Stimulated activated CD8-positive, alpha-beta memory T cell treated with anti-CD3 and anti-CD28 coated beads, Interleukin-12 subunit alpha, Interleukin-12 subunit beta, amount 100 ng/mL, for 4 hours (primary cell): ENCODE measurements at places on chromosomes 12 and 14.

DNA sequence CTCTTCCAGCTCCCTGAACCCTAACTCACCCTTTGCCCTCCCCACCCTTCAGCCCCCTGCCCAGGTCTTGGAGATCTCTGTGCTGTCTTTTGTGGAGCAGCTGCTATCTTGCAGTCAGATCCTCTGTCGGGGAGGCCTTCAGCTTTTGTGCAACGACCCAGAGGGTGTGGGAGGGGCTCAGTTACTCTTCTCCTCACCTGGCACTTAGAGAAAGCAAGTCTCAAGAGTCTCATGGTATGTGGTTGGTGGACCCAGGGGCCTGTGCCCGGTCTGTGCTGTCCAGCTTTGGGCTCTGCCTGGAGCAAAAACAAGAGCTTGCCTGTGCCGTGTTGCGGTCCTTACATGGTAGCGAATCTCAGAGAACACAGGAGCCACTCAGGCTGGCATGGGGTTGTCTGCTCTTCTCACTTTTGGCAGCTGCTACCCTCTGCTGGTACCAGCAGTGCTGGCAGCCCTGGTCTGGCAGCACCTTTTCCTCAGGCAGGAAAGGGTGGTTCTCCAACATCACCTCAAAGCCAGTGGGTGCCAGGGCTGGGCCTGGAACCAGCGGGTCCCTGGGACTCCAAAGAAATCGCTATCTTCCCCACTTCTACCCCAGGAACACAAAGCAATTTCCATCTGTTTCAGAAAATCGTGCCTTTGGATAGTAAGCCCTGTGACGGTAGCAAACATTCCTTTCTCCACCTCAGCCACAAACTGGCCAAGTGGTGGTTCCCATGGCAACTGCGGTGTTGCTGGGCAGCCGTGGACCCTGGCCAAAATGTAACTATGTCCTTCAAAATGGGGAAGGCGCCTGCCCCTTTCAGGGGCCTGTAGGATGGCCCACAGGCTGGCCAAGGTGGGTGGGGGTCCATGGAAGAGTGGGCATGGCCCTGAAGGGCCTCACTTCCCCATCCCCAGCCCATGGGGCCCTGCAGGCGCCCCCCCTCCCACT is 90.0 kb downstream of the RIN3 start:
- peak; percentile 22 for DNase-seq

DNA sequence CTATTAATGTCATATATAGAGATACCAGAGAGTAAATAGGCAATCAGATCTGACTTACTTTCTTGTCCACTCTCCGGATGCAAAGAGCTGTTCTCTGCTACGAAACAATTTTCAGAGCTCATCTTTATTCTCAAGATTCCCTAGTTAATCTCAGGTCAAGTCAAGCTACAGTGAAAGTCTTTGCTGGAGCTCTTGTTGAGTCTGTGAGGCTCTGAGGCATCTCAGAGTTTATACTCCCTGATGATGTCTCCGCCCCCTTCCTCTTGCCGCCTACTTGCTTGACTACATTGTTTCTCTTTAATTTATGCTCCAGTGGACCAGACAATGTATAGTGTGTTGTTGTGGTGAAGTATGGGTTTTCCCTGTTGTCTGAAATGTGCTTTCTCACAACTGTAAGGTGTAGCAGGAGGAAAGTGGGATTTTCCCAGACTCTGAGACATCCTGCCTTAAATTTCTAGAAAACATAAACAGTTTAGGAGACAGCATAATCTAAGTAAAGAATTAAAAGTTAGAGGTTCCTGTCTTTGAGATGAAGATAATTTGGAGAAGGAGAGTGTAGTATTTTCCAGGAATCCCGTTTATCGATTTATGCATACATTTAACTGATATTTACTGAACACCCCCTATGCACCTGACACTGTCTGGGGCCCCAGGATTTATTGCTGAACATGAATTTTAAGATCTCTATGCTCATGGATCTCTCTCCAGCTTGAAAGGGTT is at the start of gene CD69:
TSS of gene CD69 (minus strand) at position 203 of the 720 bp plus-strand sequence. CDS start at position 122, 81 bp downstream.
- DNase-seq, result peak; percentile 51

- DNase-seq, result no peak
Measured at GRCh38 chr14:71336489-71337192, 429.4 kb downstream of the PCNX1 start.

DNA sequence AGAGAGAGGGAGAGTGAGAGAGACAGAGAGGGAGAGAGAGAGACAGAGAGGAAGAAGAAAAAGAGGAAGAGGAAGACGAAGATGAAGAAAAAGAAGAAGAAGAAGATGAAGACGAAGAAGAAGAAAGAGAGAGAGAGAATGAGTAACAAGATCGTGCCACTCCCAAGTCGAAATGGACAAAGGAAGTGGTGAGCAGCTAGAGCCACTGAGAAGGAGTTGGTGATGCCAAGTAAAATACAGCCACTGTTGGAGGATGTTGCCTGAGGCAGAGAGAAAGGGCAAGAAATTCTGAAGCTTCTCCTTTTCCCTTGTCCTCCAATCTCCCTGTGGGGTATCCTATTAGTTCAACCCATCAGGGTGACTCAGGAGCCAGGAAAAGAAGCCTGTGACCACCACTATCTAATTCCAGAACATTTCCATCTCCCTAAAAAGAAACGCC is 12.5 kb upstream of the ANAPC5 start:
- no peak for DNase-seq

DNA sequence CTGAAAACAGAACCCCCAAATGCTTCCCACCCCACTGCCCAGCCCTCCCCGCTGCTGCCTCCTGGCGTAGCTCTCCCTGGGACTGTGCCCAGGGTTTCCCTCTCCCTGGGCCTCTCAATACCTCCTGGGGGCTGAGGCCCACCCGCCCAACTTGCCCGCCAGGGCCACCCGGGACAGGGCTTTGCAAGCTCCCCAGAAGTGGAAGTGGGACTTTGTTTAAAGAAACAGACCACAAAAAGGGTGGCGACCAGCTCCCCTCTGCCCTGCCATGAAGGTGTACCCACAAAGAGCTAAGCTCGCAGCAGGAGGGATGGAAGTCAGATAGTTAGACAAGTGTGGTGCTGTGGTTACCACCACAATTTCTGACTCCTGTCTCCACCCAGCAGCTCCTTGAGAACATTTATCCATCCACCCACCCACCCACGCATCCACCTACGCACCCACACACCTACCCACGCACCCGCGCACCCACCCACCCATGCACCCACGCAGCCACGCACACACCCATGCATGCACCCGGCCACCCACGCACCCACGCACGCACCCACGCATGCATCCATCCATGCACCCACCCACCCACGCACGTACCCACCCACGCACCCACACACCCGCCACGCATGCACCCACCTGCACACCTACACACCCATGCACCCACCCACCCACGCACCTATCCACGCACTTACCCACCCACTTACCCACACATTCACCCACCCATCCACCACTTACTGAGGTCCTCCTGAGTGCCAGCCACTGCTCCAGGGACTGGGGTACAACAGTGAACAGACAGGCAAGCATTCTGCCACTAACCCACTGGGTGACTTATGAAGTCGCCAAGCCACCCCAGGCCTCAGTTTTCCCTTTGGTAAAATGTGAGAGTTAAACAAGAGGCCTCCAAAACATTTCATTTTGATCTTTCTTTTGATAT is 127.3 kb downstream of the SCARB1 start:
- DNase-seq, result no peak

GRCh38 chr12:63319386-63319785 is 168.4 kb upstream of the AVPR1A start:
- no peak for DNase-seq

GRCh38 chr12:8014836-8015235 is 17.7 kb upstream of the FOXJ2 start:
- DNase-seq, result no peak

GRCh38 chr12:6198985-6199530 is 1.1 kb upstream of the CD9 start:
- no peak for DNase-seq

GRCh38 chr14:67392123-67392522 is 19.8 kb downstream of the PLEK2 start:
- DNase-seq, result no peak

GRCh38 chr12:12896260-12896659 is 4.9 kb downstream of the GPRC5A start:
- no peak for DNase-seq

DNA sequence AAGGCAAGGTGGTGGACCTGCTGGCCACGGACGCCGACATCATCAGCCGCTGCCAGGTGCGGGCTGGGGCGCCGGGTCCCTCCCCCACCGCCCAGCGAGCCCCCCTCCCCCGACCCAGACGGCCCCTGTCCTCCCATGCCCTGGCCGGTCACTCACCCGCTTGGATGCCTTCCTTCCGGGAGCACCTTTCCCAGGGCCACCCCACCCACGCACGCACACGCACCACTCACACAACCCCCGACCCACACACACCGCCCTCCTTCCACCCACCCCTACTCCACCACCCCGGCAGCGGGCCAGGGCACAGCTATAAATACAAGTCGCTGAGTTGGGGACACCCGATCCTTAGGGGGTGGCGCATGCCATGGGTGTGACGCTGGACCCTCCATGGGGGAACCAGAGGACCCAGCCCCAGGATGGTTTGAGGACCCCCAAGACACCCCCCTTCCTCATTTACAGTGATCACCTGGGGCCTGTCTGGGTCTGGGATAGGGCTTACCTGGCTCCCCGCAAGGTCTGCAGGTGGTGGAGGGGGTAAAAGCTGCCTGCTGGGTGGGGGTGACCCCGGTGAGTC is 465 bp downstream of the ADSS1 start:
- DNase-seq, result no peak

DNA sequence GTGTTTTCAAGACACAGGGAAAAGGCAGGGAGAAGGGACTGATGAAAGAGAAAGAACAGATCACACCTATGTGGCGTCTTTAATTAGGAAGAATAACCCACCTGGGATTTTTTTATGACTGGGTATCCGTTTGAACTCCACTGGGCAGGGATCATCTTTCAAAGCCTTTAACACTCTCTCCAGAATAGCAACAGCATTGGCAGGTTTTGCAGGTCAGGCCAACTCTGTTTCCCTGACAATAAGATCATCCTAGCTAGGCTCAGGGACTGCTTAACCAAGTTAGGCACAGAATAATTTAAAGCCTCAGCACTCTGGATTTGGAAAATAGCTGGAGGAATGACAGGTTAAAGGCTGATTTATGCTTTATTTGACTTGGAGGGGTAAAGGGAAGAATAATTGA is 117.6 kb downstream of the SUDS3 start:
- no peak for DNase-seq
